Stimulated activated CD8-positive, alpha-beta memory T cell treated with anti-CD3 and anti-CD28 coated beads, Interleukin-7, amount 100 ng/mL, for 1 hour (primary cell): ENCODE measurements at places on chromosomes 5 and 9.

DNA sequence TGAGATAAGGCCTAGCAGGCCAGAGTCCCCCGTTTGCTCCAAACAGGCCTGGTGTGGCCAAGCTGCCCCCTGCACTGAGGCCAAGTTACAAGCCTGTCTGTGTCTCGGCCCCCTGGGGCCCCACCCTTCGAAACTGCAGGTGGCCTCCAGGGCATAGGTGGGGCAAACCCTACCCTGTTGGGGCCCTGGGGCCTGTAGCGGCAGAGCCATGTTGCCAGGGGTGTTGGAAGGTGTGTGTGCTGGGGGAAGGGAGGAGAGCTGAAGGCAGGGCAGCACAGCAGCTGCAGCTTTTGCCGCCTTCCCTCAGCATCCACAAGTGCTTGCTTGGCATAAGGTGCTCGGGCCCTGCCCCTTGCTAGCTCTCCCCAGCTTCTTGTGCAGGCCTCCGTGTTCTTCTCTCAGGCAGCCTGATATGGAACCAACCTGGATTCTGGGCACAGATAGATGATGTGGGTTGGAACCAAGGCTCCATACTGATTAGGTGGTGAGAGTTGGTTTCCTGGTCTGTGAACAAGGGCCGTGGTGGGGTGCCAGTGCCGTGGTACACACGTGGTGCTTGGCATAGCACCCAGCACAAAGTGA, 12.7 kb downstream of the IRF1 start:
- no peak for DNase-seq

GRCh38 chr5:58462154-58462553, 2.3 kb upstream of the PLK2 start:
- DNase-seq, result no peak

GRCh38 chr9:116668970-116669695, 18.0 kb upstream of the TRIM32 start:
- DNase-seq, result no peak

DNA sequence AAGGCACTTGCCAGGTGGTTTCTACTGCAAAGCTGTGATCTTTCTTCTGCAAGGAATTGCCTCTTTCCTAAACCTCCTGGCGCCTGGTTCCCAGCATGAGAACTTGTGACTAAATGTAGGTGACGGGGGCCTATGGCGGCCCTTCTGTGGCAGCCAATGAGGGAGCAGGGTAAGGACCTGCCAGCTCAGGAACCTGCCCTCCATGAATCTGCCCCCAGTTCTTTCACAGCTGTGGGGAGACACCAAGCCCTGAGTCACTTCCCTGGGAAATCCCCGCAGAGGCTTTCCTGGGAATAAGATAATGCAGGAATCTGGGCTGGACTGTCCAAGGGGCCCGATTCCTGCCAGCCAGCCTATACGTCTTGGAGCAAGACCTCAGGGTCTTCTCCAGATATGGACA, 56.7 kb upstream of the CTNNA1 start:
- DNase-seq, result no peak

GRCh38 chr5:69010476-69010875, 83.3 kb upstream of the SLC30A5 start:
- DNase-seq, result no peak
